ENCODE measurements at places on chromosomes 11 and 22.

- DNase-seq = no peak
These were observed 683.4 kb downstream of the TBC1D22A start for GRCh38 chr22:47445716-47446290.

DNA sequence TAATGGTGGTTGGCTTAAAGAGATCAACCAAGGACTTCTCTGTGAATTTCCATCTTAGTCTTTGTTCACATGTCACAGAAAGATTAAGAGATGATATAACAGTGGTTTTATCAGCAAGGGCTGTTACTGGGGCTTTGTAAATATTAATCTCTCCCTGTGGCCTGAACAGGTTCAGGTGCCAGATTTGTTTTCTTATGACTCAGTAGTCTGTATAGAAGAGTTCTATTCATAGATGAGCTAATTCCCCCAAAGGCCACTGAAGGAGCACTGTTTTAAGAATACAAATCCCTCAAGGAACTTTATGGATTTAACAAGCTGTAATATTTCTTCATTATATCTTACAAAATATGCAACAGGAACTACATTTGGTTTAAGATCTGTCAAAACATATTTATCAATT lies 50.4 kb downstream of the TCP11L1 start:
- DNase-seq = no peak

DNA sequence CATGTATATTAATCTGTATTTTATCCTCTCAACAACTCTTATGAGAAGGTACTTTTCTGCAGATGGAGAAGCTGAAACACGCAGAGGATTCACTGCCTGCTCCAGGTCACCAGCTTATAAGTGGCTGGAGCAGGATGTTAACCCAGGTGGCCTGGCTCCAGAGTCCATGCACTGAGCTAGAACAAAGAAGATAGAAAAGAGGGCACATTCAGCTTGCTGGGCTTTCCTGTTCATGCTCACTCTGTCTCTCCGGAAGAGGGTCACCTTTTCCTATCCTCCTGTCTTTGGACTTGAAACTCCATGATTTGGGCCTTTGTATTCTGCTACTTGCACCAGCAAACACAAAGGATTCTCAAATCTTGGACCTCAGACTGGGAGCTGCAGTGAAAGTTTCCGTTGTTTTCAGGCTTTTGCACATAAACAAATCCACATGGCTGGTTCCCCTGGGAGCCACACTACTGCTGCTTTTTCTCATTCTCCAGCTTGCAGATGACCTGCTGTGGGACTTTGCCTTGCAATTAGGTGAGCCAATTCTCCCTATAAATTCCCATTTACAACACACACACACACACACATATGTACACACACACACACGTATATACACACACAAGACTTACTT lies 117.3 kb upstream of the GRK3 start:
- DNase-seq = no peak

DNA sequence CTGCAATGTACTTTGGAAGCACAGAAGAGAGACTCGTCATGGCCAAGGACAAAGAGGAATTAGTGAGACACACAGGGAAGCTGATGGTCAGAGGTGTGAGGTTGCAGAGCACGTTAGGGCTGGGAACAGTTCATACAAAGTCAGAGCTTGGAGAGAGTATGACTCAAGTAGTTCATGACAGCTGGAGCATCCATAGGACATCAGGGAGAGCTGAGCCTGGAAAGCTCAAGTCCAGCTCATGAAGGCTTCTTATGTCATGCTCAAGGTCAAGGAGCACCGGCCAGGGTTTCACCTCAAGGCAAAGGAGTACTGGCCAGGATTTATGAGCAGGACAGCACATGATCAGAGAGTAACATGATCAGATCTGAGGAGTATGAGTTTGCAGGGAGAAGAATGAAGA lies 64.6 kb upstream of the CHST1 start:
- no peak for DNase-seq

GRCh38 chr11:74320538-74320937 lies 9.1 kb upstream of the P4HA3 start:
- no peak for DNase-seq

DNA sequence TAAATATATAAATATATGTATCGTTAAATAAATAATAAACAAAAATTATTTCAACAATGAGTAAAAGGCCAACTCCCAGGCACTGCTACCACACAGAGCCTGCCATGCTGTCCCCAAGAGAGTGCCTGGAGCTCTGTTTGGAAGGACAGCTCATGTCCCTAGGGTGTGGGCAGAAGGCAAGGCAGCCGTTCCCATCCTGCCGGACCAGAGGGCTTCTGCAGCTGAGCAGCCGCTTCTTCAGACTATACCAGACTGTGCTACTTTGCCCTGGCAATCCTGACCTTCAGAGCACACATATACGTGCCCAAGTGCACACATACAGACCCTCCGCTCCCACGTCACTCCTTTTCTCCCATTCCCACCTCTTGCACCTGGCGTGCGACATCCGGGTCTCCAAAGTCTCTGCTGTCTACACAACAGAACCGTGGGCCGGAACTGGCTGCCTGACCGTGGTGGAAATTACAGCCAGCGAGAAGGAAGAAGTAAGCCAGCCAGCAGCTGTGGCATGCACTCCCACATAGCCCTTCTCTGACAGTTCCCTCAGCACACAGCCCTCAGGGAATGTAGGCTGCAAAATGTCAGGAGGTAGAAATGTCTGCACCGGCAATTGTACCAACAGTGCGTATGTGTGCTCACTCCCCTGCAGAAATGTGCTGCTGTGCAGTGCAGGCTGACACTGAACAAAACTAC lies 24.0 kb downstream of the PAX6 start:
- no peak for DNase-seq

DNA sequence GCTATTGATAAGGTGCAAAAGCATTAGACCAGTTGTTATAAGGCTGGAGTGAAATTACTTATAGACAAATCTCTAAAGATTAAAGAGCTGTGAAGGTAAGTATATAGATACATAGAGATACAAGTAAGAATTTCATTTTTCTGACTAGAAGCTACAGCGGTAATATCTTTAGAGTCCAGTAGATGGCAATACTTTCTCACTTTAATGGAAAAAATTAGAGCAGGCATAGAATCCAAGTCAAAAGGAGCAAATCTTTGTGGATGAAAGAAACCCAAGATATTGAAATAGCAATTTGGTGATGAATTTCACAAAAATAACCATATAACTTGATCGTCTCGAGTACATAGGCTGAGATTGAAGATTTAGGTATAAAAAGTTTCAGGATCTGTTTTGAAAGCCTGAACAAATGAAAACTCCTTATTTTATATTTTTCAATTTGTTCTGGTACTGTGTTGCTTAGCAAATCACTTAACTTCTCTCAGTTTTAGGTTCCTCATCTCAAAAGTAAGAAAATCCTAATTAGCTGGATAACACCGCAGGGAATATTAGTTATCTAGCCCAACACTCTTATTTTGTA lies 81.9 kb downstream of the UVRAG start:
- DNase-seq = no peak

DNA sequence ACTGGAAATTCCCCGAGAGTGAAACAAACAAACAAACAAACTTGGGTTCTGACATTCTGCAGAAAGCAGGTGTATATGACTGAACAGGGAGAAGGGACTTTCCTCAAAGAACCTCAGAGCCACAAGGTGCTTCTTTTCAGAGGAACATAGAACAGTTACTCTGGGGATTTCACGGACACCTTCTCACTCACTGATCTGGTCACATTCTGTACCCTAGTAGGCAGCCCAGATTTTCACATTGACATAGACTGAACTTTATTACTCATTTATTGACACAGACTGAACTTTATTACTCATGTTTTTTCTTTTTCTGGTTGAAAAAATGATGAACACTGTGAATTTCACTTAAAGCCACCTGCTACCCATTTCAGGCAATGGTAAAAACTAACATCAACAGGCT lies 263.0 kb downstream of the OPCML start:
- no peak for DNase-seq

GRCh38 chr11:46050003-46050461 lies 71.2 kb downstream of the PHF21A start:
- DNase-seq = no peak

- DNase-seq = no peak
These were observed 31.1 kb downstream of the GRAMD1B start for GRCh38 chr11:123461164-123461563.

DNA sequence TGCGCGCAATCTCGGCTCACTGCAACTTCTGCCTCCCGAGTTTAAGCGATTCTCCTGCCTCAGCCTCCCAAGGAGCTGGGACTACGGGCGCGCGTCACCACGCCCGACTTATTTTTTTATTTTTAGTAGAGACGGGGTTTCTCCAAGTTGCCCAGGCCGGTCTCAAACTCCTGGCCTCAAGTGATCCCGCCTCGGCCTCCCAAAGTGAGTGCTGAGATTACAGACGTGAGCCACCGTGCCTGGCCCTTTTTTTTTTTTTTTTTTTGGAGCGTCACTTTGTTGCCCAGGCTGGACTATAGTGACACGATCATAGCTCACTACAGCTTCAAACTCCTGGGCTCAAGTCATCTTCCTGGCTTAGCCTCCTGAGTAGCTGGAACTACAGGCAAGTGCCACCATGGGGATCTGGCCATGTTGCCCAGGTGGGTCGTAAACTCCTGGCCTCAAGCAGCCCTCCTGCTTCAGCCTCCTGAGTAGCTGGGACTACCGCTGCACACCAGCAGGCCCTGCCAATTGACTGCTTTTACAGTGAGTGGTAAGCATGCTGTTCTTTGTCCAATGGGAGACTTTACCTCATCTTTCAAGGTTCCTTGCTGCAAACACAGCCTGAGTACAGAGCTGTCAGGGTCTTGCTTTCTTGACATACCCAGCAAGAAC lies 600 bp upstream of the CENPM start:
- no peak for DNase-seq

GRCh38 chr11:122733318-122733717 lies 77.8 kb downstream of the UBASH3B start:
- no peak for DNase-seq

GRCh38 chr22:25542191-25542590 lies 22.3 kb upstream of the GRK3 start:
- DNase-seq = no peak

- DNase-seq = no peak
These were observed 1.3 kb upstream of the SLC3A2 start for GRCh38 chr11:62879235-62879978.
